ENCODE measurements at places on chromosomes 7 and 10. TPM values are rescaled to one million over a fixed set of nuclear protein-coding genes. Genes with fewer than 3 reads are reported as not detected.

- DNase-seq: no peak
Measured at GRCh38 chr10:20883552-20883951, 13.6 kb downstream of the NEBL start.

GRCh38 chr7:45580053-45580872 is 6.1 kb downstream of the ADCY1 start:
- DNase-seq: no peak

DNA sequence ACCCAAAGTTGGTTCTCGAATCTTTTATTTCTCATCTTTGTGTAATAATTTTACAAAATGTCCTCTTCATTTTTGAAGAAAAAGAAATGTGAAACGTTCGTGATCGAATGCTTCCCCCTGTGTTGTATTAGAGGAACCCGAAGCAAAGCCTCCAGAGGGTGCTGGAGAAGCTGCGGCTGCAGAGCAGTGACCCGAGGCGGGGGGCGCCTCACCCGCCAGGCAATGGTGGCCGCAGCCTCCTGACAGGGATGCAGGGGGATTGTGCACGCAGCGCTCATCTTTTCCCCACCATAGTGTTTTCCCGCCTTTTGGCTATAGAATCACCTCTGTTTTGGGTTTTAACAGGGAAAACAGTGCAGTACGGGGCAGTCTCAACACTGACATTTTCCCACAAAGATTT is 307.5 kb upstream of the ANKRD30A start:
- no peak for DNase-seq

DNA sequence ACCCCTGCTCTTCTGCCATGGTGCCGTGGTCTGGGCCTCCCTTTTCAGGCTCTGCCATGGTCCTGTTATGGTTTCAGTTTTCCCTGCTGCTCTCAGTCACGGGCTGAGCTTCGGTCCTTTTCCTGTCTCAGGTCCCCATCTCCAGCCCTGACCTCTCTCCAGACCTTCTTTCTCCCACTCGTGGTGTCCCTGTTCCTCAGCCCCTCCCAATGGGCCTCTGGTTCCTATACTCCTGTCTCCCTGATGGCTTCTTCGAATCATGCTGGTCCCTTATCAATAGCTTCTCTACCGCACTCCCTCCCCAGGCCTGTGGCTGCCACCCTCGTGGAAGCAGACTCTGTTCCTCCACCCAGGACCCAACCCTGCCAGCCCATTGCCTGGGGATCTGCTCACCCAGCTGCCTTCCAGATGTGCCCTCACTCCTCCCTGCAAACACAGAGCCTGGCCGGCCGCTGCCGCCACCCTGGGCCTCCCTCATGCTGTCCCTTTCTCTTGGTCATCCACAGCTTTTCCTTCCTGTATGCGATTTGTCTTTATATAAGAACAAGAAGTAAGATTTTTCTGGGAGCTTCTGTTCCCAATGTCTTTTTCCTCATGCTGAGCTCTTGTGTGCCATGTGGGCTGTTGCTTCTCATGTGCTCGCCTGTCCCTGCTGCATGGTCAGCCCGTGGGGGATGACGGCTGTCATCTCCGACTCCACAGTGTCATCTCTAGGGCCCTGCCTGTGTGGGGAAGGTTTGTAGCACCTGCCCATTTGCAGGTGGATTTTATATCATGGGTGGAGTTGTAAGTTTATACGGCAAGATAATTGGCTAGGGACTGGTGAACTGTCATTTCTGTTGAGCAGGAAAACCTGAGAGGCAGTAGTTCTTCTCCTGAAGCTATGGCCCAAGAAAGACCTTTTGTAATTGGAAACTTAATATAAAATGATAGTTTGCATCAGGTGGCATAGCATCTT is 126.7 kb downstream of the NT5C2 start:
- no peak for DNase-seq

ARPC1A gene
- 137 TPM for total RNA-seq

Data from omental fat pad (tissue), 4 donors.